Muscle of leg (tissue), 16 donors: ENCODE measurements at places on chromosomes 12 and 14.

DNA sequence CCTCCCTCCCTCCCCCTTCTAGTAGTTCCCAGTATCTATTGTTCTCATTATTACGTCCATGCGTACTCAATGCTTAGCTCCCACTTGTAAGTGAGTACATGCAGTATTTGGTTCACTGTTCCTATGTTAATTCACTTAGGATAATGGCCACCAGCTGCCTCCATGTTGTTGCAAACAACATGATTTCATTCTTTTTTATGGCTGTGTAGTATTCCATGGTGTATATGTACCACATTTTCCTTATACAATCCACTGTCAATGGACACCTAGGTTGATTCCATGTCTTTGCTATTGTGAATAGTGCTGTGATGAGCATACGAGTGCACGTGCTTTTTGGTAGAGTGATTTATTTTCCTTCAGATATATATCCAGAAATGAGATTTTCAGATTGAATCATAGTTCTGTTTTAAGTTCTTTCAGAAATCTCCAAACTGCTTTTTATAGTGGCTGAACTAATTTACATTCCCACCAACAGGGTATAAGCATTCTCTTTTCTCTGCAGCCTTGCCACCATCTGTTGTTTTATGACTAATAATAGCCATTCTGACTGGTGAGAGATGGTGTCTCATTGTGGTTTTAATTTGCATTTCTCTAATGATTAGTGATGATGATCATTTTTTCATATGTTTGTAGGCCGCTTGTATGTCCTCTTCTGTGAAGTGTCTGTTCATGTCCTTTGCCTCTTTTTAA lies 17.9 kb upstream of the CLEC7A start:
- DNase-seq: no peak

DNA sequence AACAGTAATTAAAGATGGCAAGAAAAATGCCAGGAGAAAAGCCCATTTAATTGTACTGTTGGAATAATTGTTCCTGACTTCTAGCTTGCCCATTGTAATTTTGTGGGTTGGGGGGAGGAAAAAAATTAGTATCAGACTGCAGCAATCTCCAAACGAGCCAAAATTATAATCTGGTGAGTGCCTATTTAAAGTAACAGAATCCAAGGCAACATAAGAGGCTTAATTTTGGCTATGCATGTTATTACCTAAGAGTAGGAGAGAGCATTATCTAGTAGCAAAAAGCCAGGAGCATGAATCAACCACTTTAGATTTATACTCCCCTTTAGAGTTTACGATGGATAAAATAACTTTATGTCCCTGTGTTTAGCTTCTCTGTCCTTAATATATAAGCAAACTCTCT lies 14.6 kb upstream of the DENND5B start:
- DNase-seq: no peak

GRCh38 chr12:80219345-80219744 lies 120.0 kb downstream of the OTOGL start:
- DNase-seq: peak; percentile 51

DNA sequence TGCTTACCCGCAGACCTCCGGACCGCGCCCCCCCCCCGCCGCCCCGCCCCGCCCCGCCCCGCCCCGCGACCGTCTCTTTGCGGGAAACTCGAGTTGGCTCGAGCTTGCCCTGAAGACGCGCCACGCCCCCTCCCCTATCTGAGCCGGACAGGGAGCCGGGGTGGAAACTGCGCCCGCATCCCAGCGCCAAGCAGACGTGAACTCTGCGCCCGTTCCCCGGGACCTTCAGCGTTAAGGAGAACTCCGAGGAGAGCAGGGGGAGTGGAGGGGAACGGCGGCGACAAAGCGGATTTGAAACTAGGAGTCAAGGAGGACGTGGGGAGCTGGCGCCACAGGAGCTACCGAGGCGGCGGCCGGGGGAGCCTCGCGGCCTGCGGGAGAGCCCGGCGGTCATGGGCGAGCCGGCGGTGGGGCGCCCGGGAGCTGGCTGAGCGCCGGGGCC lies at the start of gene KCNK13:
Gene KCNK13, plus strand, starts transcription at position 310 of the 442 bp plus-strand sequence. CDS start 212 bp downstream, outside the sequence.
- peak; percentile 36 for DNase-seq

DNA sequence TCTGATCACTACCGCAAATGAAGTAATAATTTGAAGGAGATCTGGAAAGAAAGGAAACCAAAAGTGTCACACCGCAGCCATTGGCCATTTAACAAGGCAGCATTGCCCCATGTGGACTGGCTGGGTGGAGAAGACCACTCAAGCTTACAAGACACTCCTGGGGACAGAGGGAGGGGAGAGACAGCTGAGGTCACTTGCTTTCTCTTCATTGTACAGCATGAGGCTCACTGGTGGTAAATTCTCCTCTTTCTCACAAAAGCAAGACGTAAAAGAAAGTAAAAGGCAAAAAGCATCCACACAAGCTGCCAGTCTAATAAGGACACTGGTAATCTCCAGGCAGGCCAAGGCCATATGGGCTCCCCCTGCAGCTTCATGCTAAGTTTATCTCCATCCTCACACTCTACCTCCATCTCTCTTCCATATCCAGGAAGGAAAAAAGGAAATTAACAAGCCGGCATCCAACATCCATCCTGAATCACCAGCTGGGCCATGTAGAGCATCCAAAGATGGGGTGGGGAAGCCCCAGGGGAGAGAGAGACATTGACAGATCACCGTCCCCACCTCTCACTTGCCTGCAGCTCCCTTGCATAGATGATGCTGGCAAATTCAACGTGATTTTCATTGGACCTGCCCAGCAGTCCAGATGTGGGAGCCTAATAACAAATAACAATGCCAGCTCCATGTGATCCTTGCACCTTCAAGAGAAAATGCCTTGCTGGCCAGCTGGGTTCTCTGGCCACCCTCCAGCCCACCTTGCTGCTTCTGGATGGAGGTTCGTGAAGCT lies 100.6 kb downstream of the DPF3 start:
- no peak for DNase-seq

DNA sequence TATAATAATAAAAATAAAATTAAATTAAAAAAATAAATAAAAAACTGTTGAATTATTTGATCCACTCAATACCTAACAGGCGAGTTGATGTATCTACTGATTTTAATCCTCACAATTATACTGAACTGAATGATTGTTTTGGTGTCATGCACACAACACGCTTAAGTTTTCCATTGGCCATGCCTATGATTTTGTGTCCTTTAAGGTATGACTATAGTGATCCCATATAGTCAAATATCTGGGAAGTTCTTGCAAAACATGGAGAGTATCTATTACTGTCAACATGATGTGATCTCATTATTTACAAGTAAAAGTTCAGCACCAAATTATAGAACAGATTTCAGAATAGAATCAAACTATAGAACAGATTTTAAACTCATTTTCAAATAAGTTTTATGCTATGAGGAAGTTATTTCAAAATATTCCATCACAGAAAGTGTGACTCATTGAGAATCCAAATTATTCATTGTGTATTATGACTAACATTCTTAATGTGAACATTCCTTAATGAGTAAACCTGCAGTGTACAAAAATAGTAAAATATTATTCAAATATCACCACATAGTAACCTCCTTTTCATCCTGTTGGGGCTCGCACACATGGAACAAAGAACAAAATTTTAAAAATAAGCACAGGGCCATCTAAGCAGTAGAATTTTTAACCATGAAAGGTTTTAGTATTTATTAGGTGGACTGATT lies 190.4 kb downstream of the SLC25A21 start:
- no peak for DNase-seq

GRCh38 chr12:29634057-29634456 lies 136.6 kb upstream of the OVCH1 start:
- no peak for DNase-seq

- no peak for DNase-seq
Observed at GRCh38 chr12:15662983-15663659, 126.1 kb downstream of the EPS8 start.

GRCh38 chr12:48999371-49000131 lies at the start of gene DDN:
Gene DDN (minus strand): TSS chr12:48999375. CDS start chr12:48999287, 88 bp downstream.
- DNase-seq: peak; percentile 70

DNA sequence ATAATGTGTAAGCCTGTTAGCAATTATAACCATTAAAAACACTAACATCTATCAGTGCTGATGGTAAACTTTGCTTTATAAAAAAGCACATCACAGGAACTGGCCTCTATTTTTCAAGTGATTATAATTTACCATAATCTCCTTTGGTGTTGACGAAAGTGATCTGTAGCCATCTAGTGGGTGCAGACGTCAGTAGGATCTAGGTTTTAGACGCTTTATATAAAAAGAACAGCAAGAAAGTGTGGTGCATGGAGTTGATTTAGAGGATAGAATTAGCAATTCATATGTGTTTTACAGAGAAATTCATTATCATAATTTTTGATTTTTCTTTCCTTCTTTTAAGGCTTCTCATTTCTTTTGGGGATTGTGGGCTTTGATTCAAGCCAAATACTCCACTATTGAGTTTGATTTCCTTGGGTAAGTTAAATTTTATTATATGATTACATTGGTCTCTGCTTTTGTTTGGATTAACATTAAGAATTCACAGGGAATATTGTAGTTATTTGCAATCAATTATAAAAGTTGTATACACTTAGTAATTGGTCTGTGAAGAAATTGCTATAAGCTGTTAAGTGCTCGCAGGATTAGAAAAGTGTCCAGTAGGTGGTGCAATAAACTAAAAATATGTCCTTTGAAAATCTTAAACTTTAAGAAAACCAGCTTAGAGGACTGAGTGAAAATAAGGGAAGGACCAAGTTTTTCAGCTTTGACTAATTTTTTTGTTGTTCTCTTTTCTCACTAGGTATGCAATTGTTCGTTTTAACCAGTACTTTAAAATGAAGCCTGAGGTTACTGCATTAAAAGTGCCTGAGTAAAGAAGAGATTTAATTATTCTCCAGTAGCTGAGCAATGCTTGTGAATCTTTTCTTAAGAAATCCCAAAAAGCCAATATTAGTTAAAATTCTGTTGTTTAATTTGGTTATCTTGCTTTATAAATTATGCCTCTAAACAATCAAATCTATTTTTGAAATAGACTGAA lies 59.5 kb downstream of the ETNK1 start:
- DNase-seq: peak; percentile 57

- peak; percentile 90 for DNase-seq
Observed at GRCh38 chr12:131074221-131075083, 120.7 kb downstream of the ADGRD1 start.

DNA sequence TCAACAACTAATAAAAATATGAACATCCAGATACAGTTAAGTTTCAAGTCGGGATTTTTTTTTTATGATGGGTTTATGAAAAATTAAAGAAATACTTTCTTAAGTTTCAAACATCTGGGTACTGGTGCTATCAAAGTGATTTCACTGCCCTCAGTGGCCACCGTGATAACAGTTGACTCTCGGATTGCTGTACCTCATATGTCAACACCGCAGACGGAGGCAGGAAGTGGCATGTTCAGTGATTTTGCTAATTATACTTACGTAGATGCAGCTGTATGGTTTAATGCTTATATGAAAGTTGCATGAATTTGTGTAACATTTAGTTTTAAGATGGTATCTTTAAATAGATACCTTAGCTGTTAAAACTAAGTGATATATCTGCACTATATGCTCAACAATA lies 20.8 kb upstream of the FBLN5 start:
- no peak for DNase-seq

DNA sequence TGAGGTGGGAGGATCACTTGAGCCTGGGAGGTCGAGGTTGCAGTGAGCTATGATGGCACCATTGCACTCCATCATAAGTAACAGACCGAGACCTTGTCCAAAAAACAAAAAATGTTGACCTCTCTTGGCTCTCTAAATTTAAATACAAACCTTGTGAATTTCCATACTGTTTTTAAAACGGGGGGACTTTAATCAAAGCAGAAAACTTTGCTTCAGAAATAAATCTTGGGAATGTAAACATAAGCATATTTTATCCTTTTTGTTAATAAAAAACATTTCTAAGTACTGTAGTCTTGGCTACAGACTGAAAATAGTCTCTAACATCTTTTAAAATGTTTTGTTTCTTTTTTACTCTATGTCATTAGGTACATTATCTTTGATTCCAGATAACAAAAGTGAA lies 130.7 kb upstream of the RASSF8 start:
- no peak for DNase-seq

DNA sequence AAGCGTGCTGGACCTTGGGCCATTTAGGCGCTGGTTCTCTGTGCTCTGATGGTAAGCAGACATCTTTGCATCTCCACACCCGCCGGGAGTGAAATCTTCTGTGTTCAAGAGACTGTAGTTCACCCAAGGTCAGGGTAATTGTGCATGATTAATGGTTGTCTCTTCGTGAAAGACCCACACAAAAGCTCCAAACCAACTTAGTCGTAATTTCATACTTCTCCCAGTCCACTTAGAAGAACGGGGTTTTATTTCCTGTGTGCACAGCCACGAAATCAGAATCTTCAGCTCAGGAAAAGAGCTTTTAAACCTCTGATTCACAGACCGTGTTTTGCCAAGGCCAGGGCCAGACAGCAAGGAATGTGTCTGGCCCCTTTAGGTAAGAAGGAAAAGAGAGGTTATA lies 640.9 kb downstream of the MED13L start:
- DNase-seq: no peak

GRCh38 chr14:31902945-31903646 lies 174.0 kb upstream of the ARHGAP5 start:
- DNase-seq: no peak

- no peak for DNase-seq
Observed at GRCh38 chr14:103894723-103895059, 33.6 kb upstream of the TDRD9 start.
